A172 (cell line): ENCODE measurements at places on chromosomes 11 and 22. TPM values are rescaled to one million over a fixed set of nuclear protein-coding genes. Genes with fewer than 3 reads are reported as not detected.

Gene ZNF70
- 1.7 TPM in 2 replicates for total RNA-seq

Gene MAJIN
- not detected in 2 replicates for total RNA-seq

Gene TRPC6
- not detected in 2 replicates for total RNA-seq

Gene DSCAML1
- not detected in 2 replicates for total RNA-seq

Gene CATSPERZ
- not detected in 2 replicates for total RNA-seq

Gene HIC2
- 0.53 and 1.1 TPM in 2 replicates for total RNA-seq

Gene TMX2
- total RNA-seq = 102 and 119 TPM in 2 replicates

Gene BTBD18
- total RNA-seq = not detected in 2 replicates

Gene SLC35C1
- 5.4 and 11.2 TPM in 2 replicates for total RNA-seq

Gene KLHDC7B
- total RNA-seq = 0.17 TPM in 1 of 2 replicates, not detected in the other

Gene C22orf42
- not detected in 2 replicates for total RNA-seq

Gene BLID
- total RNA-seq = 1.1 and 1.5 TPM in 2 replicates

Gene CD3E
- not detected in 2 replicates for total RNA-seq

Gene PTS
- total RNA-seq = 33.0 and 51.8 TPM in 2 replicates

Gene TRIM51
- not detected in 2 replicates for total RNA-seq

Gene UBQLNL
- not detected in 2 replicates for total RNA-seq

Gene MOV10L1
- total RNA-seq = 2.0 and 3.0 TPM in 2 replicates

Gene PARVG
- total RNA-seq = not detected in 2 replicates

Gene PACSIN3
- 28.7 and 32.2 TPM in 2 replicates for total RNA-seq

Gene TRIM21
- total RNA-seq = 24.7 and 25.2 TPM in 2 replicates

Gene NPAS4
- total RNA-seq = not detected in 2 replicates

Gene PPP6R2
- 28.0 and 36.6 TPM in 2 replicates for total RNA-seq

Gene COMT
- total RNA-seq = 91.9 and 130 TPM in 2 replicates

Gene DERL3
- 0.79 and 1.7 TPM in 2 replicates for total RNA-seq

Gene PGA3
- total RNA-seq = not detected in 2 replicates

Gene TNNI2
- total RNA-seq = not detected in 2 replicates

Gene RCOR2
- total RNA-seq = 0.05 and 0.14 TPM in 2 replicates

Gene CASP12
- total RNA-seq = not detected in 2 replicates

Gene SEZ6L
- total RNA-seq = not detected in 2 replicates

Gene ST14
- total RNA-seq = 0.10 TPM in 1 of 2 replicates, not detected in the other

Gene KRTAP5-10
- total RNA-seq = not detected in 2 replicates

Gene COA4
- 126 and 133 TPM in 2 replicates for total RNA-seq

Gene ZBTB16
- total RNA-seq = not detected in 2 replicates

Gene FREY1
- 0.24 and 0.26 TPM in 2 replicates for total RNA-seq

Gene P2RY2
- not detected in 2 replicates for total RNA-seq

Gene POTEH
- 0.05 TPM in 1 of 2 replicates, not detected in the other for total RNA-seq

Gene FAM111B
- 26.7 and 31.4 TPM in 2 replicates for total RNA-seq

Gene TSPAN18
- total RNA-seq = not detected in 2 replicates

Gene APOC3
- not detected in 2 replicates for total RNA-seq

Gene SLC1A2
- total RNA-seq = 0.12 and 0.41 TPM in 2 replicates

Gene CSRP3
- total RNA-seq = not detected in 2 replicates

Gene ZP1
- total RNA-seq = 0.05 and 1.1 TPM in 2 replicates

Gene LRRC32
- not detected in 2 replicates for total RNA-seq

Gene NEFH
- not detected in 2 replicates for total RNA-seq

Gene DKK3
- total RNA-seq = 439 and 474 TPM in 2 replicates

Gene ZNF280A
- 5.4 and 8.8 TPM in 2 replicates for total RNA-seq

Gene CD151
- 892 and 998 TPM in 2 replicates for total RNA-seq
